ENCODE measurements at places on chromosomes 2 and 18. TPM values are rescaled to one million over a fixed set of nuclear protein-coding genes. Genes with fewer than 3 reads are reported as not detected.

Gene INPP5D
- 33.3 TPM for total RNA-seq

Gene SNORC
- 0.96 TPM for total RNA-seq

Gene SLC11A1
- total RNA-seq = 302 TPM

Gene TMEM178A
- 9.5 TPM for total RNA-seq

Gene CD8B2
- not detected for total RNA-seq

Gene UGT1A4
- total RNA-seq = not detected

DNA sequence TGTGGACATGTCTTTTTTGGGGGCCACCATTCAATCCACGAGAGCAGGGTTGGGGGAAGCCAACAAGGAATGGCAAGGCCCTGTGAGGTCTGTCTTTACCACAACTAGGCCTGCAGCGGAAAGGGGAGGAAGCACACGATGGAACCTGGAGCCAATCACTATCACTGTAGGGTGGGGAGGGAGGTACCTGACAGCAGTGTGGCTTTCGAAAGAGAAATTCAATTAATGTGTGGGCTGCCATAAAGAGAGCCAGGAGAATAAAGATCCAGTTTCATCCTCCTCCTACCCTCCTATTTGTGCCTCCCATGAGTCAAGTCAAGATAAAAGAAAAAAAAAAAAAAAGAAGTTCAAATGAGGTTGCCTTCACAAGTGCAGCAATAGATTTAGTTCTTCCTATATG is 18.9 kb upstream of the RBMS1 start:
- no peak for DNase-seq
- no peaks in the 10 kb centered on the region for H3K27me3 ChIP-seq
- H3K4me1 ChIP-seq = no peaks in the 10 kb centered on the region
- H3K36me3 ChIP-seq = no peaks in the 10 kb centered on the region

DNA sequence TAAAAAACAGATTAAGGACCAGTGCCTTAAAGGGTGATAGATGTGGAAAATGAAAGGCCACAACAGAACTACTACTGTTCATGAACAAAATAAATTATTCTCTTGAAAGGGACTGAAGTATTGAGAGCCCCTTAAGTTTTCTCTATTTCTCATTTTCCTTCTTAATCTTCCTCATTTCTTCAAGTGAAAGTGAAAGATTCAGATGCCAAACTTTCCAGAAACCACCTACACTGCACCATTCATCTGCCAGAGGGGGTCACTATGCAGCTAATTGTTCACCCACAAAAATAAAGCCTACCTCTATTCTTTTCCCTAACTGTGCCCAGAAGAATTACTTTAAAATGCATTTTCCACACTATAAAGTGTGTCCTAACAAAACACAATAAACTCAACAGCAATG is 140.1 kb downstream of the NR4A2 start:
- DNase-seq = no peak
- no peaks in the 10 kb centered on the region for H3K4me1 ChIP-seq
- H3K27ac ChIP-seq = no peak overlapping the region

GRCh38 chr18:76499637-76500340 is 4.7 kb upstream of the ZNF516 start:
- no peaks in the 10 kb centered on the region for H3K27me3 ChIP-seq
- H3K27ac ChIP-seq = no peak overlapping the region
- no peaks in the 10 kb centered on the region for H3K4me1 ChIP-seq
- no peak overlapping the region for H3K4me3 ChIP-seq
- no peak for DNase-seq

- H3K27me3 ChIP-seq = no peaks in the 10 kb centered on the region
- no peaks in the 10 kb centered on the region for H3K36me3 ChIP-seq
- no peak overlapping the region for H3K27ac ChIP-seq
- DNase-seq = no peak
These were observed 231.9 kb downstream of the RND3 start for GRCh38 chr2:150255528-150255927.

- no peak for DNase-seq
- H3K4me1 ChIP-seq = no peaks in the 10 kb centered on the region
- H3K27me3 ChIP-seq = no peaks in the 10 kb centered on the region
- H3K4me3 ChIP-seq = no peak overlapping the region
These were observed 379.1 kb upstream of the FIGN start for GRCh38 chr2:164114937-164115336.

GRCh38 chr2:10755621-10756020 is 34.2 kb downstream of the ATP6V1C2 start:
- H3K4me1 ChIP-seq = no peaks in the 10 kb centered on the region
- DNase-seq = no peak
- H3K27ac ChIP-seq = no peak overlapping the region
- no peak overlapping the region for H3K4me3 ChIP-seq
- no peaks in the 10 kb centered on the region for H3K27me3 ChIP-seq
- H3K36me3 ChIP-seq = no peaks in the 10 kb centered on the region

- no peak overlapping the region for H3K27ac ChIP-seq
- H3K27me3 ChIP-seq = no peaks in the 10 kb centered on the region
- H3K4me1 ChIP-seq = no peaks in the 10 kb centered on the region
These were observed 11.2 kb upstream of the SULT1C3 start for GRCh38 chr2:108228537-108228936.

DNA sequence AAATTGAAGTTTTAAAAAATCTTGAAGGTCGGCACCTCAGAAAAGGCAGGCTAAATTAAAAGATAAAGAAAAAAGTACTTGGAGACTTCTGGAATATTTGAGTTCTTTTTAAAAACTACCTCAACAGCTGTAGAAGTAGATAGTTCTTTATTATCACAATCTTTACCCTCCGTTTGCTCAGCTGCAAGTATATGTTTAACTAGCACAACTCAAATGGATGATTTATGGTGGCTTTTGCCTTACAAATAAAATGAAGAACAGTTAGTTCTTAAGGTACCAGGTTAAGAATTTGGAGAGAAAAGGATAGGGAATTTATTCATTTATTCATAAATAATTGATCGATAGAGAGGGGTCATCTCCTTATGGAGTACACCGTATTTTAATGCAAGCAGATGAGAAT is 237.6 kb upstream of the FOSL2 start:
- no peaks in the 10 kb centered on the region for H3K27me3 ChIP-seq
- DNase-seq = no peak
- H3K4me1 ChIP-seq = no peaks in the 10 kb centered on the region
- no peaks in the 10 kb centered on the region for H3K36me3 ChIP-seq
- no peak overlapping the region for H3K4me3 ChIP-seq

DNA sequence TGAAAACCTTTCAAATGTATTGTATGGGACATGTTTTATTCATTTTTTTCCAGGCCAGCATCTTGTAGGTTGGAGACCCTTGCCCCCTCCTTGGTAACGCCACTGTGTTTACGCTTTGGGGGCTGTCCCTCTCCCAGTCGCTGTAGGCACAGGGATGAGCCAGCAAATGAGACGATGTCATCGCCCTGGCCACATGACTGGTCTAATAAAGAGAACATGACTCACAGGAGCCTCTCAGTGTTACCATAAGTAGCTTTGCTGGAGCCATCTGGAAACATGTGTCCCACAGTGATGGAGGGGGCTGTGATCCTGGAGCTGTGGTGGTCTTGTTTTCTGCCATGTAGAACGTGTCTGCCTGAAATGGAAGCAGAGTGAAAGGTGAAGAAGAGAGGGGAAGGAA is 78.9 kb downstream of the CD8B2 start:
- no peaks in the 10 kb centered on the region for H3K27me3 ChIP-seq
- H3K36me3 ChIP-seq = no peaks in the 10 kb centered on the region

- no peak overlapping the region for H3K4me3 ChIP-seq
- no peaks in the 10 kb centered on the region for H3K27me3 ChIP-seq
- H3K36me3 ChIP-seq = no peaks in the 10 kb centered on the region
- H3K4me1 ChIP-seq = peaks cover 38% of the 10 kb centered on the region
These were observed 17.2 kb downstream of the RALB start for GRCh38 chr2:120269816-120270215.

- no peak for DNase-seq
- no peak overlapping the region for H3K4me3 ChIP-seq
- peaks cover 35% of the 10 kb centered on the region for H3K4me1 ChIP-seq
- peak overlapping the region; percentile 28 for H3K27ac ChIP-seq
- no peaks in the 10 kb centered on the region for H3K36me3 ChIP-seq
These were observed 19.1 kb downstream of the TRAK2 start for GRCh38 chr2:201432038-201432620.

GRCh38 chr2:168518555-168519066 is 62.5 kb downstream of the CERS6 start:
- no peak overlapping the region for H3K27ac ChIP-seq
- H3K27me3 ChIP-seq = no peaks in the 10 kb centered on the region
- H3K36me3 ChIP-seq = no peaks in the 10 kb centered on the region

GRCh38 chr2:70897977-70898226 is 37.8 kb upstream of the ATP6V1B1 start:
- peaks cover 94% of the 10 kb centered on the region for H3K27me3 ChIP-seq
- H3K36me3 ChIP-seq = no peaks in the 10 kb centered on the region
- DNase-seq = no peak
- H3K4me3 ChIP-seq = no peak overlapping the region
- H3K27ac ChIP-seq = no peak overlapping the region
